ENCODE measurements at places on chromosomes 4 and X. TPM values are rescaled to one million over a fixed set of nuclear protein-coding genes. Genes with fewer than 3 reads are reported as not detected.

The FANCB gene
- 0.54 TPM for total RNA-seq

GRCh38 chr4:29711226-29711625 lies 1008.9 kb upstream of the PCDH7 start:
- DNase-seq, result no peak

- no peak for DNase-seq
Measured at GRCh38 chr4:146311238-146311970, 97.1 kb downstream of the REELD1 start.

DNA sequence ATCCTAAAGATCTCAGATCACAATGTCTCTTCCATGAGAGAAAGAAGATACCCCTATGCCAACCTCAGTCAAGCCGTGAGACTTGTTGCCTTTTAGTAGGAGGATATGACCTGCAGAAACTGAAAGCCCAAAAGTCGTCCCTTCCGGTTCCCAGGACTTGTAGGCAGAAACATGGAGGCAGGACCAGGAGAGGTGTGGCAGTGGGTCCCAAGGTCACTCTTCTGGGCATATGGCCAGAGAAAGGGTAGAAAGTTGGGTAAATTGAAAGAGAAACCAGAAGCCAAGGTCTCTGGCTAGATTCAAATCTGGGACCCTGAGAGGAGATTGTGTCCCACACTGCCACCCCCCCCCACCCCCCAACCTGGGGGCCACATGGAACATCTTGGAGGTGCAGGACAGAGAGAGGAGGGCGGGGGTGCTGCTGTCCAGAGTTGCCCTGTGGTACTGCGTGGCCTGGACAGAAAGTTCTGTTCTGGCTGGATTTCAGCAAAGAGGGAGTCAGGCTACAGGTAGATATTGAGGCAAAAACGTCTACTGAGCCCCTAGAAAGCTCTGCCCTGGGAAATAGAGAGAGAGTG lies 55.4 kb downstream of the DDX3X start:
- no peak for DNase-seq

DNA sequence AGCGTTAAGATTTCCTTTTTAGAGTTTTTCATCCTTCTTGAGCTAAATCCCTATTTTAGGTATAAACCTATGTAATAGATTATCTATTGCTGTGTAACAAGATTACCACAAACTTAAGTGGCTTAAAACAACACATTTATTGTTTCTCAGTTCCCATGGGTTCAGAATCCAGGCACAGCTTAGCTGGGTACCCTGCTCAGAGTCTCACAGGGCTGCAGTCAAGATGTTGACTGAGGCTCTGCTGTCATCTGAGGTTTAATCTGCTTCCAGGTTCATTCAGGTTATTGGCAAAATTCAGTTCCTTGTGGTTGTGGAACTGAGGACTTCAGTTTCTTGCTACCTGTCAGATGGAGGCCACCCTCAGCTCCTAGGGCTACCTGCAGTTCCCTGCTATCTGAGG lies 60.9 kb downstream of the GK start:
- DNase-seq, result no peak

- no peak for DNase-seq
Measured at GRCh38 chr4:22071749-22072148, 123.2 kb upstream of the KCNIP4 start.

- DNase-seq, result no peak
Measured at GRCh38 chr4:163755013-163755412, 260.5 kb downstream of the TMA16 start.

DNA sequence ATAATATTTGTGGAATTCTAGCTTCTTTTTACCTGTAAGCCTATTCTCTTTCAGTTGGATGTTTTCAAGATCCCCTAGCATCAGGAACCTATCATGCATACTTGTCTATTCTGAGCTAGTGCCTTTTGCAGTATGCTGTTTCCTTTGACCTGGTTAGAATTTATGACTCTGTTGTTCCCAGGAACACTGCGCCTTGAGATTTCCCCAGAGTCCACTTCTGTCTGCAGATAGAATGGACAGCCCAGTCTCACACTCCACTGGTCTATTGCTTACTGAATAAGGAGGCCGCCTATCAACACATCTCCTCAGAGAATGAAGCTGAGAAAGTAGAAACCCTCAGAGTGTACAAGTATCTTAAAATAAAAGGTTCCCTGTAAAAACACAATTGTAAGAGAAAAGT lies 465.1 kb upstream of the GALNTL6 start:
- no peak for DNase-seq

DNA sequence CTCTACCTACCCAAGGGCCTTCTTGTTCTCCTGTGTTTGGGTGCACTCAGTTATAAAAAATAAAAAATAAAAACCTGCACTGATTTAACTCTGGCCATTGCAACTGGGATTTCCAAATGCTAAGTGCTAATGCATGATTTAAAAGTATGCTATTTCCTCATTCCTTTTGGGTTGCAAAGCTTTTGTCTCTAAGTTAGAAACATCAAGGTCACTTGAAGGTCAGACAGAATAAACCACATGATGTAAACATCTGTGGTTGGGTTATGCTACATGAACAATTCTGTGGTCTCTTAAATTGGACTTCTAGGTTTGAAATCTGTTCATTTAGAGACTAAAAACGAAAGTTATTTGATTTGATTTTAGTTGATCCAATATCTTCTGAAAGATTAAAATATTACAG lies 1547.4 kb upstream of the TENM3 start:
- no peak for DNase-seq

DNA sequence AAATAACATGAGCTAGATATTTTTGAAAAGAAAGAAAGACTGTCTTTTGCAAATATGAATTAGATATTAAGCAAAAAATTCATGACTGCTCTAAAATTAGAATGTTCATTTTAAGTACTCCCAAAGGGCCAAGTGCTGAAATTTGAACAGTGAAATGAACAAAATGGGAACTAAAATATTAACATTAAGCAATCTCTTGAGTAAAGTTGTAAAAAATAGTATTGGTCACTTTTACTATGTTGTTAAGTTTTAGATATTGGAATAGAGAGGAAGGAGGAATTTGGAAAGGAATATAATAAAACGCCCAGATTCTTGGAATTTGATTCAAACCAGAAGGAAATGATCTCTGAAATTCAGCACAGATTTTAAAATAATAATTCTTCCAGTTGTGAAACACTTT lies 125.9 kb upstream of the ANK2 start:
- no peak for DNase-seq

The HOPX gene
- 59.3 TPM for total RNA-seq

The N4BP2 gene
- total RNA-seq, result 4.1 TPM

Measured in Right ventricle myocardium inferior (tissue), 1 donor.